A549 treated with DMSO at 1 μM for 4 hours (cell line): ENCODE measurements at places on chromosomes 7 and 10. TPM values are rescaled to one million over a fixed set of nuclear protein-coding genes. Genes with fewer than 3 reads are reported as not detected.

REPIN1 gene
- 76.4 to 94.5 TPM (median 87.7 TPM) in 5 replicates for total RNA-seq

SLC18A3 gene
- total RNA-seq = 0.03 TPM in 1 of 5 replicates, not detected in the others

DDC gene
- 0.76 to 1.8 TPM (median 1.2 TPM) in 5 replicates for total RNA-seq

PLAU gene
- 142 to 163 TPM (median 157 TPM) in 5 replicates for total RNA-seq

FIS1 gene
- 132 to 143 TPM (median 139 TPM) in 5 replicates for total RNA-seq

PPP3CB gene
- total RNA-seq = 16.6 to 20.2 TPM (median 19.3 TPM) in 5 replicates

AUTS2 gene
- 3.6 to 5.3 TPM (median 4.3 TPM) in 5 replicates for total RNA-seq

CNPY1 gene
- total RNA-seq = not detected in 5 replicates

SP4 gene
- 0.90 to 2.1 TPM (median 1.6 TPM) in 5 replicates for total RNA-seq

PAPOLB gene
- total RNA-seq = not detected in 5 replicates

HTR5A gene
- not detected in 5 replicates for total RNA-seq

DNA2 gene
- 8.7 to 12.6 TPM (median 11.8 TPM) in 5 replicates for total RNA-seq

RPP38 gene
- total RNA-seq = 34.0 to 38.9 TPM (median 36.7 TPM) in 5 replicates

ITGB8 gene
- total RNA-seq = 0.70 to 1.2 TPM (median 1.1 TPM) in 5 replicates

VPS37D gene
- 3.1 to 5.5 TPM (median 4.4 TPM) in 5 replicates for total RNA-seq

ABCB4 gene
- not detected in 5 replicates for total RNA-seq

LRRC4 gene
- not detected in 5 replicates for total RNA-seq

NUTM2A gene
- total RNA-seq = 0.05 to 0.19 TPM (median 0.12 TPM) in 4 of 5 replicates, not detected in the other

PIP gene
- total RNA-seq = not detected in 5 replicates

ARHGEF5 gene
- total RNA-seq = 1.6 to 2.1 TPM (median 1.7 TPM) in 5 replicates

MUC3A gene
- 11.2 to 15.3 TPM (median 12.8 TPM) in 5 replicates for total RNA-seq

MAP3K8 gene
- total RNA-seq = 16.1 to 18.2 TPM (median 16.8 TPM) in 5 replicates

ASIC3 gene
- total RNA-seq = 7.5 to 13.1 TPM (median 10.6 TPM) in 5 replicates

ZKSCAN1 gene
- total RNA-seq = 8.0 to 12.2 TPM (median 10.6 TPM) in 5 replicates

FAM185A gene
- total RNA-seq = 4.9 to 8.3 TPM (median 7.2 TPM) in 5 replicates

C10orf67 gene
- 0.03 to 0.13 TPM (median 0.06 TPM) in 4 of 5 replicates, not detected in the other for total RNA-seq

CARD11 gene
- total RNA-seq = 1.1 to 2.1 TPM (median 1.3 TPM) in 5 replicates

EMX2 gene
- total RNA-seq = not detected in 5 replicates

PRKG1 gene
- 0.16 TPM in 1 of 5 replicates, not detected in the others for total RNA-seq

ZNF853 gene
- total RNA-seq = 1.9 to 3.0 TPM (median 2.3 TPM) in 5 replicates

MCM10 gene
- 25.2 to 29.7 TPM (median 27.1 TPM) in 5 replicates for total RNA-seq

GIMAP5 gene
- not detected in 5 replicates for total RNA-seq

MOGAT3 gene
- not detected in 5 replicates for total RNA-seq

SAP25 gene
- total RNA-seq = 0.28 to 0.88 TPM (median 0.68 TPM) in 4 of 5 replicates, not detected in the other

GFRA1 gene
- 9.8 to 12.3 TPM (median 11.2 TPM) in 5 replicates for total RNA-seq

RINT1 gene
- total RNA-seq = 15.3 to 18.2 TPM (median 17.4 TPM) in 5 replicates

GRM3 gene
- total RNA-seq = not detected in 5 replicates

BTBD16 gene
- total RNA-seq = 0.44 to 1.5 TPM (median 0.59 TPM) in 5 replicates

SHH gene
- total RNA-seq = 1.1 to 2.2 TPM (median 2.1 TPM) in 5 replicates

RPEL1 gene
- 0.03 TPM in 1 of 5 replicates, not detected in the others for total RNA-seq

EPO gene
- 0.07 to 0.09 TPM in 2 of 5 replicates, not detected in the others for total RNA-seq

GPR85 gene
- total RNA-seq = not detected in 5 replicates

C10orf53 gene
- total RNA-seq = not detected in 5 replicates

C7orf57 gene
- 0.24 to 0.37 TPM (median 0.28 TPM) in 5 replicates for total RNA-seq

SPDYE8 gene
- total RNA-seq = not detected in 5 replicates

GGCT gene
- 70.7 to 84.8 TPM (median 74.9 TPM) in 5 replicates for total RNA-seq

WASHC2A gene
- total RNA-seq = 12.9 to 14.3 TPM (median 13.2 TPM) in 5 replicates

FOXI2 gene
- total RNA-seq = not detected in 5 replicates

ZMIZ2 gene
- total RNA-seq = 24.2 to 40.3 TPM (median 36.7 TPM) in 5 replicates

NEBL gene
- 2.7 to 6.5 TPM (median 4.6 TPM) in 5 replicates for total RNA-seq

ZNF485 gene
- total RNA-seq = 1.9 to 2.2 TPM (median 2.1 TPM) in 5 replicates

ZNF722 gene
- not detected in 5 replicates for total RNA-seq

TMEM178B gene
- total RNA-seq = 1.2 to 1.7 TPM (median 1.6 TPM) in 5 replicates

IFIT1B gene
- not detected in 5 replicates for total RNA-seq

ADAP1 gene
- total RNA-seq = 3.8 to 5.7 TPM (median 4.1 TPM) in 5 replicates

VGF gene
- total RNA-seq = 7.8 to 23.5 TPM (median 15.1 TPM) in 5 replicates

ACSM6 gene
- total RNA-seq = not detected in 5 replicates

STOX1 gene
- total RNA-seq = 0.66 to 1.2 TPM (median 0.79 TPM) in 5 replicates

KAZALD1 gene
- total RNA-seq = 2.2 to 3.2 TPM (median 2.8 TPM) in 5 replicates
